CMK (cell line): ENCODE measurements at places on chromosomes 1 and 21.

GRCh38 chr1:33377013-33377412 lies 53.9 kb downstream of the PHC2 start:
- DNase-seq = no peak

DNA sequence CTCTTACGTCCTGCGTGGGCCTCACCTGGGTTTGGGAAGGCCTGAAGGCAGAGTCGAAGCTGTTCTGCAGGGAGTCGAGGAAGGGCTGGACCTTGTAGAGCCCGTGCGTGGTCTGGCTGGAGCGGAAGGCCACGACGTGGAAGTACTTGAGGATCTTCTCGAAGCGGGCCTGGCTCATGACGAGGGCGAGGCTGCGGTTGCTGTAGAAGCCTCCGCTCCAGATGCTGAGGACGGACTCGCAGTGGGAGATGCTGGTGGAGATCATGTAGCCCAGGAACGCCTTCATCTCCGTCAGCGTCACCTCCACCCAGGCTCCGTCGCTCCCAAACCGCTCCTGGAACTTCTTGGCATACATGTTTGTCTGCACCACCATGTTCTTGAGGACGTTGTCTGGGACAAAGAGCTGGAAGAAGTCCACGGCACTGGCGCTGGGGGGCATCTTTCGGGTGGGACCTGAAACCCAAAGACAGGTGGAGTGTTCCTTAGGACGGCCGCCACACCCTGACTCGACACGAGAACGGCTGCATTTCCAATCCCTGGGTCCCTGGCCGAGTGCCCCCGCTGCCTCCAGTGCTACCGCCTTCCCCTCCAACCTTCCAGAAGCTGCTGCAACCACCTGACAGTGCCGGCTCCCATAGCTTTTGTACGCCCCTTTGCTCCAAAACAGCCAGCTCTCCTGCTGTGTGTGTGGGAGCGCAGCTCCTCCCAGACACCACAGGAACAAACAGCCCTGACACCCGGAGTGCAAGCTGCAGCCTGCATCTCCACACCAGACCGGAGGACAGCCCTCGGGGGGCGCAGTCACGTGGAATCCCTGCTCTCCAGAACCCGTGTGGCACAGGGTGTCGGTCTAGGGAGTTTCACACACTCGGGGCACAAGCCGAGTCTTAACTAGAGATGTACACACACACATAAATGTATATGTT lies 69.0 kb downstream of the PGBD5 start:
- DNase-seq = no peak

GRCh38 chr1:46549697-46550681 lies 1.5 kb downstream of the KNCN start:
- DNase-seq = no peak

GRCh38 chr1:234409328-234409727 lies 36.1 kb downstream of the COA6 start:
- no peak for DNase-seq

- DNase-seq = no peak
Measured at GRCh38 chr1:161266202-161266601, 7.7 kb downstream of the PCP4L1 start.

DNA sequence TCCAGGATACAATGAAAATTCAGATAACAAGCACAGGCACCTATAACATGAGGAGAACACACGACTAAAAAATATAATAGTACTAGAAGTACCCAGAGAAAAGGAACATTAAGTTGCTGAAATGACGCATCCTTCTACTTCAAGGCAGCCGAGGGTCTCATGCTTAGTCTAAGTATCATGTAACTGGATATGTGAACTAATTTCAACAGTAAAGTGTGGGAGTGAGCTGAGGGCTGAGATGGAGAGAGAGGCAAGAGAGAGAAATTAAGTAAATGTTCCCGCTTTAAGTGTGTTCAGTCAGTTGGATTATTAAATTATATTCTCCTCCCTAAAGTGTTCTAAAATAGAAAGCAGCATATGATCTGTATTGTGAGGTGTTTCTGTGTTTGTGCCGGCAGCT lies 152.2 kb upstream of the KRTAP19-8 start:
- DNase-seq = no peak

DNA sequence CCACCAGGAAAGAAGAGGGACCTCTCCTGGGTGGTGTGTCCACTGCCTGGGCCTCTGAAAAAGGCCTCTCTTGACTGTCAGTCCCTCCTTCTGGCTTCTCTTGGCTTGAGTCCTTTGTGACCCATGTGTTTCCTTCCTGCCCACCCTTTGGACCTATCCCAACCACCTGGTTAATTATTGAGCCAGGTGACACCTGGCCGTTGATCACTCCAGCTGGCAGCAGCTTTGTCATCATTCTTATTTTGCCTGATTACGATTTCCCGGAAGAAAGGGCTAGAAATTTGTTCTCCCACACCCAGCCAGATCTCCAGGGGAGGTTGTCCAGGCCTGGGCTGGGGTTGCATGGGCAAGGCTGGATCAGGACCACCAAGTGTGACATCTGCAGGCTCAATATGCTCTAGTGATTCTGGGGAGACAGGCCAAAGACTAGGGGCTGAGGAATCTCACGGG lies 24.8 kb downstream of the CSF1 start:
- no peak for DNase-seq

- no peak for DNase-seq
Measured at GRCh38 chr1:89358287-89358893, 5.5 kb upstream of the GBP6 start.

DNA sequence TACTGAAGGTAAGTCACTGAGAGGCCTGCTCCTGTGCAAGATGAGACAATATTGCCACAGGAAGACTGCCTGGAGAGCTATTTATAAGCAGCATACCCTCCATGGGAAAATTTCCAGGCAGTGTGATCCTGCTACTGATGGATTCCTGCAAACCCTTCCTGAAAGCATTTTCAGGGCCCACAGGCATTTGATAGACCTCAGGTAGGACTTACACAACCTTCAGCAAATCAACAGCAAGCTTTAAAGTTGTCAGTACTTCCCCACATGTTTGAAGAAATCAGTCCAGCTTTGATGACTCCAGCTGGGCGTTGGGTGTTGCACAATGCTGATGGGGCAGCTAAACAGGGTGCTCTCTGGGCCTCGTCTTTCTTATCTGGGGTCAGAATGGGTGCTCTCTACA lies 108.8 kb downstream of the PLXNA2 start:
- no peak for DNase-seq

DNA sequence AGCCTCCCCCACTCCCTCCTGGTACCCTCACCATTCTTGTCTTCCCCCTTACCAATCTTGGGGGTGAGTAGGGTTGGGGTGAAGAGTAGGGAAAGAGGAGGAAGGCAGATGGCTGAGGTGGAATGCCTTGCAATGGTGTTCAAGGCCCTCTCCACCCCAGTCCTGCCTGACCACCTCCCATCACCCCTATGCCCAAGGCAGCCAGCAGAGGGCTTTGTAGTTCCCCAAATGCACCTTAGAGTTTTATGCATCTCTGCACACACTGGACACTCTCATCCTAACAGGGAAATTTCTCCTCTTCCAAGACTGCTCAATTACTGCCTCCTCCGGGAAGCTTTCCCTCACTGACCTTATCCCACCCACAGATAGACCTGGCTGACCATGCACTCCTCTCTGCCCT lies 15.4 kb downstream of the KIF17 start:
- DNase-seq = no peak

GRCh38 chr21:41170859-41171609 lies 3.1 kb downstream of the BACE2 start:
- no peak for DNase-seq

DNA sequence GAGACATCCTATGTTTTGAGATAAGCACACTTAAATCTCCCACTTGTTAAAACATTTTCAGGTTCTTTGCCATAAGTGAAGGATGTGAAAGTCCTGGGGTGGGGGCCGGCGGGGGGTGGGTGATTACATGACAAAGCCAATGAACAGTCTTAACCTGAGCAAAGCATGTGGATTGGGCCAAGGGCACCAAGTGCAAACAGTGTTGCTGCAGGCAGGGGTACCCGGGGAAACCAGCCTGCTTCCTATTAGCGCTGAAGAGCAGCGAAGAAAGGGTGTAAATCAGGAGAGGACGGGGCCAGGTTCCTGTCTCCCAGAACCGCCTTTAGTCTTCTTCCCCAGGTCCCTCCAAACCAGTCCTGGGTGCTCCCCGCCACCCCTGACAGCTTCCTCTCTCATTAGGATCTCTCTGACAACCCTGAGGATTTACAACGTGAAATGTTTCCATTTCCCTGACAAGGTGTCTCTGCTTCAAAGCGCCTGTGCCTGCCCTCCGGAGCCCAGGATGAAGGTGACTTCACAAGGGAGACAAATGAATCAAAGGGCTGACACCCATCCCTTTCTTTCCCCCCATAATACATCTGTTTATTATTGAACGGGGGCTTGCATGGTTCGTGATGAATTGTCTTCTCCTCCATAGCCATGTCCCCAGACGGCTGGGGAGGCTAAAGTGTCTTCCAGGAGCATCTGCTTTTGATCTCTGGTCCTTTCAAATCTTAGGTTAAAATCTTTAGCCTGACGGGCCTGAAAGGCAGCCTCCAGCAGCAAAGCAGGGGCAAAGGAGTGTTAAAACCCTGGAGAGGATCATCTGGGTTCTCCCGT lies 109.5 kb downstream of the TRABD2B start:
- DNase-seq = no peak

DNA sequence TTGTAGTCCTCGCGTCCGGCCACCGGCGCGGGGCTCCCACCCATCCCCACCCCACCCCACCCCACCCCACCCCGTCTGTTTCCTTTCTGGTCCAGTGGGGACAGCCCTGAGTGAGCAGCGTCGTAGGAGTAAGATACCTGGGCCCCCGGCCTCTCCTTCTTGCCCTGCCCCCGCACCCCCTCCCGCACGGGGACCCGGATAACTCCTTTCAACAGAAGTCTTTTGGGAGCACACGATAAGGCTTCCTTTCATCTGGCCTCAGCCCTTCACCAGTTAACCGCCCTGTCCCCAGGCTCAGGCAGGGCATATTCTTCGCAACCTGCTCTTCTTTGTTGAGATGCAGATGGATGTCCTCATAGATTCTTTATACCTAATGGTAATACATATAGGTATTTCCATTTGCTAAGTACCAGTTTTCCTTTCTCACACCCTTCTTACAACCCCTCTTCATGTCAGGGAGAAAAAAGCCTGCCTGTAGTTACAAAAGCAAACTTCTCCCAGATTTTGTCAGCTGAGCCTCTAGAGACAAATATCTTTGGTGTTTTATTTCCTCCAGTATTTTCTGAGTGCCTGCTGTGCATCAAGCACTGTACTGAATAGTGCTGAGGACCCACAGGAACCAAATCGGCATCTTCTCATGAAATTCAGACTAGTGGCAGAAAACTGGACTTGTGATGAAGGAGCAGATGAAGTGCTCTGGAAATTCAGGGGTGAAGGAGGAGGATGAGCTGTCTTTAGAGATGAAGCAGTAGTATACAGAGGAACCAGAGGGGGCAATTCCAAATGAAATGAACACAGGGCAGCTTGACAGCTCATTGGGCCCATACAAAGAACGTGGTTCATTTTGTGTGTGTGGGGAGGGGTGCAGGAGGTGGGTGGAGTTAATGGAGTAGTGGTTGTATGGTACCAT lies 33.6 kb downstream of the SLC2A1 start:
- peak; percentile 63 for DNase-seq

DNA sequence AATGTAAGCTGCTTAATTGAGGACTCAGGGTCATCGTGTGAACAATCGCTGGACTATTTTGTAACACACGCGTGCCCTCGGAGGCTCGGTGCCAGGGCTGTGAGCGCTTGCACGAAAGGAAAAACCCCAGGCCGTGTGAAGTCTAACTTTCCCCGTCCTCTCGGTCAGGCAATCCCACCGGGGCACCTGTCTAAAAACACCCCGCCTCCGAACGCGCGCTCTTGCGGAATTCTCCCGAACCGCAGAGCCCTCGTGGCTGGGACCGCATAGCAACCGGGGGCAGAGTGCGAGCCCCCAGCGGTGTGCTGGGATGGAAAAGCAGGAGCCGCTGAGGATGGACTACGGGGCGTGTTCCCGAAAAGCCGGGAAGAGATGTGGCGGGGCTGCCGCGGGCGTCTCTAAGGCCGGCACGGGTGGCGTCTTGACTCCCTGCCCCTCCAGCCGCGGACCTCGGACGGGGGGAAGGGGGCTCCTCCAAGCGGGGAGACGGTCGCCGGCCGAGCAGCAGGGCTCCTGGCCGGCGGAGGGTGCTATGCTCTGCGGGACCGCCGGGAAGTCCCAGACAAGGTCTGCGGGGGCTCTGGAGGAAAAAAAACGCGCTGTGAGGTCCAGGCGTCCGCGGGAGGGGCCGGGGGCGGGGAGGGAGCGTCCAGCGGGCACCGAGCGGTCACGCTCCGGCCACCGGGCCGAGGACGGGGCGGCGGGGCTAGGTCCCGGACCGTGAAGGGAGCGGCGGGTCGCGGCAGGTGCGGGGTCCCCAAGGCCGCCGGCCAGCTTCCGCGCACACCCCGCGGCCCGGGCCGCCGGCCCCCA lies 936 bp downstream of the ZBTB21 start:
- no peak for DNase-seq

GRCh38 chr1:12173631-12174121 lies 6.9 kb downstream of the TNFRSF1B start:
- no peak for DNase-seq

- DNase-seq = no peak
Measured at GRCh38 chr1:183879966-183880365, 75.0 kb downstream of the RGL1 start.

GRCh38 chr1:62406576-62406975 lies 30.3 kb upstream of the USP1 start:
- no peak for DNase-seq

DNA sequence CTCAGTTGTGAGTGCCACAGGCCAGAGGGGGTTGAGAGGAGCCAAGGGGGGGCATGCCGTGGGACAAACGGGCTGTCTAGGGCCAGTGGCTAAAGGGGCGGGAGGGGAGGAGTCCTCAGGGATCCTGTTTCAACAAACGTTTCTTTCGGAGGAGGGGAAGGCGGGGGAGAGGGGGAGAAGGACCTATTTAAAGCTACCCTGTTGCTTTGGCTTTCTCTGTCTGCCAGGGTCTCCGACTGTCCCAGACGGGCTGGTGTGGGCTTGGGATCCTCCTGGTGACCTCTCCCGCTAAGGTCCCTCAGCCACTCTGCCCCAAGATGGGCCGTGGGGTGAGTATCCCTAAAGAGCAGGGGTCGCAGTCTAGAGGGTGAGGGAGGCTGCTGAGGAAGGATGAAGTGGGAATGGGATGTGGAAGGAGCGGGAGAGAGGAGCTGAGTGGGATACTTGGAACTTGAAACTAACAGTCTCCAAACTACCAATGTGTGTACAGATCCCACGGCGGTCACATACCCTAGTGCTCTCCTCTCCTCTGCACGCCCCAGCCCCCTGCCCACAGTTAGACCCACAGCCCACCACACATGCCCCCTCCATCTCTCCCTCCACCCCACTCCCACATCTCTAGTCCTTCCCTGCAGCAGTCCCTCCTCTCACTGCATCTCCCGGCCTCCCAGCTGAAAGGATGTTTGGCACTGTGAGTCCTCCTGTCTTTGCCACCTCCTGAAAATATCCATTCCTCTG lies at the start of gene ATP1A2:
TSS of gene ATP1A2 (plus strand) at position 215 of the 738 bp plus-strand sequence. CDS start at position 318, 103 bp downstream.
- DNase-seq = no peak

DNA sequence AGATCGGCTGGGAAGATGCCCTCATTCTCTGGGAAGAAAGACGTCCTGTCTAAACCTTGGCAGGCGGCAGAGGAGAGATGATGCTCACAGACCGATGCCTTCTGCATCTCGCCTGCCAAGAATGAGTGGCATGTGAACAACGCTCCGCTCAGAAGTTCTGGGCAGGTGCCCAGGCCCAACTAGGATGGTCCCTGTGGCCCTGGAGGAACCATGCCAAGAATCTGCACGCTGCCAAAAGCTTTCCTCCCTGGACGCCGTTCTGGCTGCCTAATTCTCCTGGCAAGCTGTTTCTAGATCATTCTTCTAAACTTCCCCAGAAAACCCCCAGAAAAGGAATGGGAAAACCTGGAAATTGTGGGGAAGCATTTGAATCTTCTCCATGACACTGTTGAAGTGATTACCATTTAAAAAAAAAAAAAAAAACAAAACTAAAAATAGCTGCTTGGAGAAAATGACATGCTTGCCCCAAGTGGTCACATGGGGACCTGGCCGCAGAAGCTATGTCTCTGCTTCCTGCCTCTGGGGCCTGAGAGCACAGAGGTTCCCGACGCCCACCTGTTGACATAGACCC lies 440.9 kb downstream of the PRDM2 start:
- DNase-seq = no peak
